ENCODE measurements at places on chromosomes 5 and 9.

DNA sequence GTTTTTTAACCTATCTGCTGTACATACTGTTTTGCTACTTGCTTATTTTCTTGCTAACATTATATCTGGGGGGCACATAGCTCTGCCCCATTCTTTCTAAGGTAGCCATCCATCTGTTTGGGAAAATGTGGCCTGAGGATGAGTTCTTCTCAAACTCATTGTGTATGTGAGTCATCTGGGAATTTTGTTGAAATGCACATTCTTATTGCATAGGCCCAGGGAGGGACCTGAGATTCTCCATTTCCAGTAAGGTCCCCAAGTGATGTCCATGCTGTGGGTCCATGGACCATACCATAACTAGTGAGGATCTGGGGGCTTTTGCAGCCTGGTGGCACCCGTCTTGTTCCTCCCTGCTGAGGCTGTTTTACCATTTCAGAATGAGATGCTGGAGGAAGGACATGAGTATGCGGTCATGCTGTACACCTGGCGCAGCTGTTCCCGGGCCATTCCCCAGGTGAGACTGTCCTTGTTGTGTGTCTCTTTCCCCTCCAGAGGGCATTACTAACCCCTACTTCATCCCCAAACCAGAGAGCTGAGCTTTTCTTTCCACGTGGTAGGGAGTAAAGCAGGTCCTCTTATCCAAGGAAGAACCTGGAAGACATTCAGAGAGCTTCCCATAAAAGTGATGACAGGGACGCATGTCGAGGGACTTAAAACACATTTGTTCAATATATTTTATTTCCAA, 28.6 kb downstream of the CYFIP2 start:
- DNase-seq: no peak

- no peak for DNase-seq
These were observed 51.2 kb upstream of the TNFAIP8 start for GRCh38 chr5:119304439-119305211.

GRCh38 chr5:19247302-19247701, 740.7 kb downstream of the CDH18 start:
- DNase-seq: no peak

- peak; percentile 29 for DNase-seq
These were observed 1.1 kb downstream of the FKBP15 start for GRCh38 chr9:113219969-113220368.

- DNase-seq: no peak
These were observed 67.2 kb upstream of the IFNE start for GRCh38 chr9:21549251-21549765.

GRCh38 chr9:87592554-87593358, 95.1 kb downstream of the DAPK1 start:
- no peak for DNase-seq

Measured in Kasumi-1 (cell line).